HS-5 (cell line): ENCODE measurements at places on chromosomes 16 and 17.

DNA sequence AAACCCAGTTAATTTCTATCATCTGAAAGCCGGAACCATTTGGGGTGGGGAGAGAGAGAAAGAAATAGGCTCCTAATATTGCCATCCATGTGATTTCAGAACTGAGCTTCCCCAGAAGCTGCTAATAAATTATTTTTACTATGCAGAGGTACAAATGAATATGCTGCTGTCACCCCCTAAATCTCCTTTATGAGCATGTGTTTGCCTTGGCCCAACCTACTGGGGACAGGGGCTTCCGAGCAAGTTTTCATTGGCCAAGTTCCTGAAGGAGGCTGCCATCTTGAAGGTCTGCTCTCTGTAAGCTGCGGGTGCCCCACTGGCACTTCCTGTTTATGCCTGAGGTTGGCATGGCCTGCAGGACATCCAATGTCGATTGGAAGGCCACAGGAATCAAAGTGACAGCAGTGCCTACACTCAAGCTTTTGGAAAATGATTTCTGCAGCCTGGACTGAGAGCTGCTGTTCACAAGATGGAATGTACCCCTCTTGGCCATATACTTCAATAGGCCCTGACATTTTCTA, 194.7 kb downstream of the XYLT1 start:
- no peak for DNase-seq

GRCh38 chr17:44608727-44609435, 47.4 kb upstream of the MEIOC start:
- no peak for DNase-seq

GRCh38 chr17:64399071-64399766, 8.6 kb upstream of the PECAM1 start:
- no peak for DNase-seq

DNA sequence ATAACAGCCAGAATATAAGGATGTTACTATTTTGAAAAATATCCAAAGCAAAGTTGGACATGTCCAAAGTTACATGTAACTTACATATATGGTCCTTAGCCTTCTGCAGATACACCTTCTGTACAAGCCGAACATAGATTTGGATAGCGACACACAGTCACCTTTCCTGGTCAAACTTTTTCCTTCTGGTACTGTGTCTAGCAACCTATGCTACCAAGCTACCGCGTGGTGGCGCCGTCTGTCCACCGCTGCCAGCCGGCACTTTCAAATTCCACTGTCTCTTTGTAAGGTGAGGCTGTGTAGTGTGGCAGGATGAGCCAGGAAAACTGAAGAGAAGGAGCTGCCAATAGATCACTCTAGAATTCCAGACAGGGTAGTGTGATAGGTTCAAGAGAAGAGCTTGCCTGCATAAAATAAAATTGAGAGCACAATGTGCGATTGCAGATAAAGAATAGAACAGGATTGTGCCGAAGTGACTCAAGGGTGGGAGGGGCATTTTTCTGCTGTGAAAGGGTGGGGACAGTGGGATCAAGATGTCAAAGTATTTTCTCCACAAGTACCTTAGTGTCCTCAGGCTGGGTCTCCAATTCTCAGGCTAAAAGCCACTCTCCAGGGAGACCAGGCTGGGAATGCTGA, 366.9 kb downstream of the SLC39A11 start:
- no peak for DNase-seq

DNA sequence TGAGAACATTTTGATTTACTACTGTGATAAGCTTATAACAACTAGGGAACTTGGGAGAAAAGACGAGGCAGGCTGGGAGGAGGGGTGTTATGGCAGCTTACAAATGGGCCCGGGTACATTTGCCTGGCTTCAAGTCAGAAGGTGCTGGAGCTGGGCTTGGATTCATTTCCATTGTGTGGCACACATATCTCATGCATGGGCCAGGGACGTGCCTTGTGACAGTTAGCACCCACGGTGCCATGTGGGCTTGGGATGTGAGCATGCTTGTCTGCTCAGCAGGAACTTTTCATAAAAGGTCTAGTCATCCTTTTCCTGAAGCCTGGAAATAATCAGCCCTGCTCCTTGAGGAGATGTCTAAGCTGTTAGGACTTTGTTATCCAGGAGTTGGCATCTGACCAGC, 572.2 kb downstream of the CDH13 start:
- no peak for DNase-seq

GRCh38 chr17:74831444-74832146, 28.1 kb downstream of the GRIN2C start:
- no peak for DNase-seq

DNA sequence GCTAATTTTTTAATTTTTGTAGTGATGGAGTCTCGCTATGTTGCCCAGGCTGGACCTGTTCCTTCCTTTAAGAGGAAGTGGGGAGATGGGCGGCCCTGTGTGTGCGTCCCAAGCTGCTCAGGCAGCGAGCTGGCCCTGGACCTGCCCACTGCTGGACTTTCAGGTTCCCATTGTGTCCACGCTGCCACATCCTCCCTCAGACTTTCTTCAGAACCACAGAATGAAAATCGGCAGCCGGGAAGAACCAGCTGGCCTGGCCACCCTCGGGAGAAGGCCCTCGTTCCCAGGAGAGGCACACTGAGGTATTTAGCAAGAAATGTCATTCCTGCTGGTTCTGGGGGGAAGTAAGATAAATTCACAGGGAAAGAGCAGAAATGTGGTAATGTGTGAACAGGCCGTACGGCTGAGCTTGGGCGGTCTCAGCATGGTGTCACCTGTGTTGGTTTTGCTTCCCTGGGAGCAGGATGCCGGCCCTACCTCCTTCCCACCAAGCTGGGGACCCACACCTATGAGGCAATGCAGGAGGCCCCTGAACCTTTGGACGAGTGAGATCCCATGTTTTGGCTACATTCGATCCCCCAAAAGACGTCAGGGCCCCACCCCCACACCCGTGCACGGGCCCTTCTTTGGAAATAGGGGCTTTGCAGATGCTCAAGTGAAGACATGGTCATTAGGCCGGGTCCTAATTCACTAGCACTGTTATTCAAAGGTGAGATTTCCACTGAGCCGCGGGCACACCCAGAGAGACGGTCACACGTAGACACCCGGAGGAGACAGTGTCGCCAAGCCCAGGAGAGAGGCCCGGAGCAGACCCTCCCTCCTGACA, 35.9 kb upstream of the ZNF469 start:
- DNase-seq, result no peak

DNA sequence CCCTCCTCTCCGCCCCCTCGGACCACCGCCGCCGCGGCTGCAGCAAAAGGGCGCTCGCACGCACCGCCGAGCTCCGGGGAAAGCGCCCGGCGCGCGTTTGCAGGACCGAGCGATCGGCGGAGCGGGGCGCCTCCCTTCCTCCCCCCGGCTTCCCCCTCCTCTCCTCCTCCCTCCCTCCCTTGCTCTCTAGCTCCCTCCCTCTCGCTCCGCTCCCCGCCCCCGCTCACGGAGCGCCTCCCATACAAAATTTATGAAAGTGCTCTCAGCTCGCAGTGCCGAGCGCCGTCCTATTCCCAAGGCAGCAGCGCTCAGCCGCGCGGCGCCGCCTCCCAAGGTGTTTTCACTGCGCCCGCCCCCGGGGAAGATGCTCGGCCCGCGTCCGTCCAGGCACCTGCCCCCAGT, at the start of gene RTN4RL1:
Gene RTN4RL1, minus strand, starts transcription at position 115 of the 402 bp plus-strand sequence. CDS start 469 bp downstream, outside the sequence.
- DNase-seq, result no peak

- DNase-seq, result no peak
Observed at GRCh38 chr17:73489333-73489732, 154.9 kb downstream of the SDK2 start.

- no peak for DNase-seq
Observed at GRCh38 chr17:81404558-81405165, 9.4 kb downstream of the BAHCC1 start.

DNA sequence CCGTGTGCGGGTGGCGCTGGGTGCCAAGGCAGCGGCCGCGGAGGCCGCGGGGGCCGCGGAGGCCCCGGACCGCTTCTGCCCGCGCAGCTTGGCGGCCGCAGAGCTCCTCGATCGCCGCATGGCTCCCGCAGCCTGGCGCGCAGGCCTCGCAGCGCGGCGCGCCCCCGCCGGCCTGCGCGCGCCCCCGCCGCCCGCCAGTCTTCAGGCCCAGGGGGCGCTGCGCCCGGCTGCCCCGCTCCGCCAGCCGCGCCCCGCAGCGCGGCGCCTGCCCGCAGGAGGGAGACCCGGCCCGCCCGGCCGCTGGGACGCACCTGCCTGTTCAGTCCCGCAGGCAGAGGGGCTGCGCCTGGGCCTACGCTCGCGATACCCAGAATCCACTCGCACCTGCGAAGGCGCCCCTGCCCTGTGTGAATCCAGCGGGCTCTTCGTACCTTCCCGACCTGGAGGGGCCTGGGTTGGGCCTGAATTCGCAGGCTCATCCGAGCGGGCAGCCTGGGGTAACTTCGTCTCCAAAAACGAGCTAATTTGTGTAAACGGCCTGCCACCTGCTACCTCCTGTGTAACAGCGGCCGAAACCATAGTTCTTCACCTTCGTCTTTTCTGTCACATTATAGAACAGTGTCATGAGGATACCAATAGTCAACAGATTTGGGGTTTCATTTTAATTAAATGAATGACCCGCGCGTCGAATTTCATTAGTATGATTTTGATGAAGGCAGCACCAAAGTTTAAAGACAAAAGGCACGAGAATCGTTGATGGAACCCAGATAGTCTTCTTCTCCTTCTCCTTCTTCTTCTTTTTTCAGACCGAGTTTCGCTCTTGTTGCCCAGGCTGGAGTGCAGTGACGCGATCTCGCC, at the start of gene CENPV:
Gene CENPV, minus strand, starts transcription at position 153 of the 858 bp plus-strand sequence. Its CDS starts 33 bp downstream, at position 120.
- no peak for DNase-seq

- no peak for DNase-seq
Observed at GRCh38 chr17:18262111-18262510, 1.6 kb downstream of the MIEF2 start.

DNA sequence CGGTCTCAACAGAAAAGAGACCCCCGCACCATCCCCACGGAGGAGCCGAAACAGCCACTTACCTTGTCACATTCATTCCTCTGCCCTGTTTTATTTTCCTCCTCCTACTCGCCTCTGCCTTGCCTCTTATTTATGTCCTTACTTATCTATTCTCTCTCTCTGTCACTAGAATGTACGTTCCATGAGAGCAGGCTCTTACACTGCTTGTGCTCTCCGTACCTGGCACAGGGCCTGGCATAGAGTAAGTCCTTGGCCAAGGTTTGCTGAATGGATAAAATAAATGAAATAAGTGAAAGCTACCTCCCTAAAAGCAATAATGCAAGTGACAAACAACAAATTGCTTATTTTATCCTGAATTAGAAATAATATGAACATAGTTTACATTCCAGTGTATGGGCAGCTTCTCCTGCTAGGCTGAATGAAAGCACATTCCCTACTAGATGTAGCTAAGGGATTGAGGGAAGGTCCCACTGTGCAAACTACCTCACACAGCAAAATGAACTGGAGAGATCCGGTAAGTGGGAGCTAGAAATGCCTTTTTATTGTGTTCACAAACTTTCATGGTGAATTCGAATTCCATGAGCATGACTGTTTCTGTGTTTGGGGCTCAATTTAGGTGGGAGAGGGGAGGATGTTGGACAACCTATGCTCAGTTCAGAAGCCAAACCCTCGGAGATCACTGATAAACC, 173.1 kb downstream of the PARN start:
- no peak for DNase-seq

DNA sequence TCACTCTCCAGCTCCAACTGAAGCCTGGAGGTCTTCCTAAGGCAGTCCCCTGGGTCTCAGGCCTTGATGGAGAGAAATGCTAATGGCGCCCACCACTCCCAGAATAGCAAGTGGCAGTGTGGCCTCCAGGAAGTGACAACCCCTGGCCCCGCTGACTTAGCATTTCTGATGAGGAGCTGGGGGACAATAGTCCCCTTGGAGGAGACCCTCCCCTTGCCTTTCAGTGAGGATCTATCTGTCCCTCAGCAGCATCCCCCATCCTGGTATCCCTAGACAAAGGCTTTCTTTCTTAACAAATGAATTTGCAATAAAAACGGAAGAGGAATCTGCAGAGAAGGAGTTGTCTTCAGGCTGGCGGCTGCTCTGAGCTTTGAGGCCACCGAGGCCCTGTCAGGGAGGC, 68.8 kb downstream of the LITAF start:
- DNase-seq, result no peak

DNA sequence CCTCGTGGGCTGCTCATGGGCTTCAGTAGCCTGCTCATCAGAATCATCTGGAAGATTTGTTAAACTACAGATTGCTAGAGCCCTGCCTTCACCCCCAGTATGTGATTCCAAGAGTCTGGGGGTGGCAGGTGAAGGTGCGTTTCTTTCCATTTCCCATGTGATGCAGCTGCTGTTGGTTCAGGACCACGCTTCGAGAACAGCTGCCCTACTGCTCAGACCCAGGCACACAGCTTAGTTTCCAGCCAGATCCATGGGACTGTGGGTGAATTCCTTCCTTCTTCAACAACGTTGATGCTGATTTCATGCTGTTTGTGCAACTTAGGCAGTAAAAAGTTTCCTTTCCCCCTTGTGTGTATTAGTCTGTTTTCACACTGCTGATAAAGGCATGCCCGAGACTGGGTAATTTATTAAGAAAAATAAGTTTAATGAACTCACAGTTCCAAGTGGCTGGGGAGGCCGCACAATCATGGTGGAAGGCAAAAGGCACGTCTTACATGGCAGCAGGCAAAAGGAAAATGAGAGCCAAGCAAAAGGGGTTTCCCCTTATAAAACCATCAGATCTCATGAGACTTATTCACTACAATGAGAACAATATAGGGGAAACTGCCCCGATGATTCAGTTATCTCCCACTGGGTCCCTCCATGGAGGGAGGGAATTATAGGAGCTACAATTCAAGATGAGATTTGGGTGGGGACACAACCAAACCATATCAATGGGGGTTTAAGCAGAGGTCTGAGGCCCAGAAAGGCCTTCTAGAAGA, 159.2 kb downstream of the XYLT1 start:
- DNase-seq, result no peak

DNA sequence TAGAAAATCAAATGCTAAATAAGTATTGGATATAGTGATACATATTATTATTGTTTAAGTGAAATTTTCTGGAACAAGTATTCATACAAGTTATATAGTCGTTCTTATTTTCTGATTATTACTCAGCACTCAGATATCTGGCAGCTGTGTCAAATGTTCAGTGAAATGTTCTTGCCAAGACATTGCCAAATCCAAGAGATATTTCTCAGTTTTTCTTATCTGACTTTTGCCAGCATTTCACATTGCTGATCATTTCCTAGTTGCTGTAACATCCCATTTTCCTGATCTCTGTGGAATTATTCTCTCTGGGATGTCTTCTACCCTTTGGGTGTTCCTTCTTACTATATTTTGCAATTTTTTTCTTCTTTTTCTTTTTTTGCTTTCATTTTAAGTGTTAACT, 262.3 kb downstream of the KIF2B start:
- no peak for DNase-seq

- no peak for DNase-seq
Observed at GRCh38 chr16:89957216-89957785, 8.7 kb downstream of the DEF8 start.

DNA sequence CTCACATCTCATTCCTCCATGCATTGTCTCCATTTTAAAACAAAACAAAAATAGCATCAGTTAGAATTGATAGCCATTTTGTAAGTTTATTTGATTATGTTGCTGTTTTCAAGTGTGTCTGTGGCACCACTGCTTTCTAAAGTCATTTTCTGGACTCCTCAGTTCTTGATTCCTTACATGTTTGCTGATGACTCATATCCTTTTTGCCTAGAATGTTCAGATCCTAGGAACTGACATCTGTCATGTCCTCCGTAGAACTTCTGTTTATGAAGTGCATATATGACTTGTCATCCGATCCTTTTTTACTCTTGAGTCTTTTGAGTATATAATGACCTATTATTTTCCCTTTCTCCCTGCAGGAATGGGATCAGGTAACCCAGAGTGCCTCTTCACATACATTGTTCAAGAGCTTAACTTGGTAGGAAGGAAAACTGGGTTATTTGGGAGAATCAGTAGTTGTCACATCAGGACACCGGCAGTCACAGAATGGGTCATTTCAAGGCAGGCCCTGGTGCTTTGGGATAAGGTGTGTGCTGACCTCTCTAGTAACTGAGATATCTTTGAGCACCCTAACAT, 69.2 kb downstream of the MAP2K4 start:
- peak; percentile 35 for DNase-seq
